ENCODE measurements at places on chromosomes 1 and 21.

DNA sequence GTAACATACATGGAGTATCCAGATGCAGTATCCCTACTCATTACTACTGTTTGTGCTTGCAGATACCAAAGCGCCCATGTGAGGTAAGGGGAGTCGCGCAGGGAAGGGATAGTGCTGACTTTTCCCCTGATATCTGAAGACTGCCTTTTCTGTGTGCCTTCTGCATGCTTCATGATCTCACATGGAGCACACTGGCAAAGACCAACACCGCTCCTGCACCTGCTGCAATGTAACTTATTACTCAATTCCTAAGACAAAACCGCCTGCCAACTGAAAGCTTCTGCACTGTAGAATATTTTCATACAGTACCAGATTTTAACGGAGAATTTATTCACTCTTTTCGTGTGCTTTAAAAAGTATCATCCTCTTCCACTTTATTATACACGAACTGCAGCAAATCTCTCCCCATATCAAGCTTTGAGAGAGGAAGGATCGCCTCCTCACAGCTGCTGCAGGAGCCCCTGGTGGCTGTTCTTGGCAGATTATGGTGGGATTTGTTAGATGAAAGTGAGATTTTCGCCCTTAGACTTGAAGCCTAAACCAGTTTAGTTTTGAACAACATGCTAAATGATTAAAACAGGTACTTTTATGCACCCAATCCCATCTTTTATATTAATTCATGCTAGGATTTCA is 99.1 kb downstream of the PTPN14 start:
- no peak for DNase-seq

DNA sequence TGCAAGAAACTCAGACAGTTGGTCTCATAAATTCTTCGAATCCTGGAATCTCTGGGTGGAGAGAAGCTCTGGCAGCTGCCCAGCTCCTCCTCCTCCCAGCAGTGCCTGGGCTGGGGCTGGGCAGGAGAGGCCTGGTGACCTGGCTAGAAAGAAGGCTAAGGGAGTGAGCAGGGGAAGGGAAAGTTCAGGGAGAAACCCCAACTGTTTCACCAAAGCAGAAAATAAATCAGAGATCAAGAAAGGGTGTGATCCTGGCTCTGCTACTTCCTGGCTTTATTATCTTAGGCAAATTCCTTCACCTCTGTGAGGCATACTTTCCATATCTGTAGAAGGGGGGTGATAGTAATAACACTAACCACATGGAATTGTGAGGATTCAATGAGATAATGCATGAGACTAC is 8.8 kb upstream of the COL16A1 start:
- no peak for DNase-seq

DNA sequence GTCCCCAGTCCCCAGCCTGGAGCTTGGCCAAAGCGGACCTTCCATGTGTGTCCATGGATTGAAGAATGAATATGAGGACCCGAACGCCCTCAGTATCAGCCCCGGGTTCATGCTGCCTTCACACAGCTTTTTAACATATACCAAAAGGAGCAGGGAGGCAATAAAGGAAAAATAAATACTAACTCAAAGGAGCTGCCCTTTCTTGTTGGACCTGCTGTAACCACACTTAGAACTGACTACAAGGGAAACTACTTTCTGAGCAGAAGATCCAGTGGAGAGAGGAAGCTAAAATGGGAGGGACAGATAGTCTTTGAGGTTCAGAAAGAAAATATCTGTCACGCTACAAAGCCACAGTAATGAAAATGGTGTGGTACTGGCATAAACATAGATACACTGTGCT is 48.6 kb downstream of the CNN3 start:
- no peak for DNase-seq

- no peak for DNase-seq
Observed at GRCh38 chr1:153985941-153986761, at the start of gene RAB13. RAB13 (minus strand) TSS chr1:153986339; CDS start chr1:153986236, 103 bp downstream.

- no peak for DNase-seq
Observed at GRCh38 chr21:36744560-36745231, 45.8 kb downstream of the SIM2 start.

- DNase-seq: peak; percentile 37
Observed at GRCh38 chr1:37434292-37435225, 39.8 kb upstream of the ZC3H12A start.

- DNase-seq: no peak
Observed at GRCh38 chr21:34930971-34931370, 118.1 kb downstream of the RUNX1 start.

DNA sequence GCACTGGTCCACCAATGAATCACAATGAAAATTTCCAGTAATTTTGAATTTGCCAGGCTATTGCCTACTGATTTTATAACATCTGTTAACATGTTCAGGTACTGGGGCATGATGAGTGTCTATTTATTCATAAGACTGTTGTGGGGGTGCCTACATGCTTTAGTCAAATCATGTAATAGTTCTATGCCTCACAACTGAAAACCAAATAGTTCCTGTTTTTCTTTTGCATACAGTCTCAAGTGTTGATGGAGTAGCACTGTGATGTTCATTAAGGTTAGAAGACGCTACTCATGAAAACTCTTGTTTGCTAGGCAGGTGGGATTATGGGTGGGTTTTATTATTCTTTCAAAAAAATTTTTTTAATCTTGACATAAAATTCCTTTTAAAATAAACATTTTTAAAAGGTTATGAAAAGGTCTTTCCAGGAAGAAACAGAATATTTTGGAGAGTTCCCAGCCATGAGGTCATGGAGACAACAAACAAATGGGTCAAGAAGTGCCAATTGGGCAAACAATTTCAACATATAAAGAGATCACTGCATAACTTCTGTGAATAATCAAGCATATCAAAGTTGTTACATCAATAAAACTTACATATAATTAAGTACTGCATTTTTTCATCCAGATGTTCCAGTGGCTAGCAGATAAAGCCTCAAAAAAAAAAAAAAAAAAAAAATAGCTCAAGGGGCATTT is 40.2 kb upstream of the NHLH2 start:
- DNase-seq: no peak

DNA sequence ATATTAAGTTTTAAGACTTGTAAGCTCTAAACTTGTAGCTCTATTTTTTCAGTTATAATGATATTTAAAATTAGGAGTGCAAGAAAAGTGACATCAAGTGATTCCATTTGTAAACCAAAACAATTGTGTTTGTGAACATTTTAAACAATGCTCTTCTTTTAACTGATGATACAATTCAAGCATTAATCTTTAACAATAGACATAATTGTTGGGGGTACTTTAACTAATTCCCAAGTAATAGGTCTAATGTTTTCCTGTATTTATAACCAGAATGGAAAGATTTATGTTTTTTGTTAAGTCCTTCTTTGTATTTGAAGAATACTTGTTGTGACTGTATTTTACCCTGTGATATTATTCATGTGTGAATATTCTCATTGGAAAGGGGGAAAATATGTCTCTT is 6.8 kb downstream of the ATG4C start:
- DNase-seq: no peak

DNA sequence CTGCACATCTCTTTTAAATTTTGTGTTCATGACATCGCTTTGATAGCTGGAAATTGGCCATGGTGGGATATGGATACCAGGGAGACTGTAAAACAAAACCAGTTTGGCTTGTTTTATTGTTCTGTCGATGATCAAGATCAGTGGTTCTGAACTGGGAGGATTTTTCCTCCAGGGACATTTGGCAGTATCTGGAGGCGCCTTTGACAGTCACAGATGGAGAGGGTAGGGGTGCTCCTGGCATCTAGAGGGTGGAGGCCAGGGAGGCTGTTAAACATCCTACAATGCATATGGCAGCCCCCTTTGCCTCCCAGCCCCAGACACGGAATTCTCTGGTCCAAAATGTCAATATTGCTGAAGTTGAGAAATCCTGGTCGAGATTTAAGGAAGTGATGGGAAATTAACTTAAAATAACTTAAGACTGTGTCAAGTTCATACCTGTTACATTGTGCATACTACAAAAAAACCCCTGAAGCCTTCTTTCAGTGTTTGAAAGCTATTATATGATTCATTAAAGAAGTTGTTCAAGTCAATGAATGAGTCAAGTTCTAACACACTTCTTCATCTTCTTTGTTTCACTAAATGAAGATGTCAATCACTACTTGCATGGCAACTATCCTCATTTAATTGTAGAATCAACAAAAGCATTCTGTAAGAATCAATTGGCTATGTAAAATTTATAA is 150.9 kb downstream of the KCNJ6 start:
- no peak for DNase-seq

- no peak for DNase-seq
Observed at GRCh38 chr1:110951161-110951560, 12.6 kb downstream of the LRIF1 start.

GRCh38 chr1:150955280-150955679 is 19.4 kb downstream of the CERS2 start:
- no peak for DNase-seq

- no peak for DNase-seq
Observed at GRCh38 chr1:55428944-55429931, 214.1 kb upstream of the USP24 start.

GRCh38 chr1:231421546-231421970 is 529 bp downstream of the EGLN1 start:
- DNase-seq: peak; percentile 50

- DNase-seq: no peak
Observed at GRCh38 chr1:2019172-2019543, at the start of gene GABRD. GABRD (plus strand) TSS chr1:2019345; CDS start chr1:2019424, 79 bp downstream.

DNA sequence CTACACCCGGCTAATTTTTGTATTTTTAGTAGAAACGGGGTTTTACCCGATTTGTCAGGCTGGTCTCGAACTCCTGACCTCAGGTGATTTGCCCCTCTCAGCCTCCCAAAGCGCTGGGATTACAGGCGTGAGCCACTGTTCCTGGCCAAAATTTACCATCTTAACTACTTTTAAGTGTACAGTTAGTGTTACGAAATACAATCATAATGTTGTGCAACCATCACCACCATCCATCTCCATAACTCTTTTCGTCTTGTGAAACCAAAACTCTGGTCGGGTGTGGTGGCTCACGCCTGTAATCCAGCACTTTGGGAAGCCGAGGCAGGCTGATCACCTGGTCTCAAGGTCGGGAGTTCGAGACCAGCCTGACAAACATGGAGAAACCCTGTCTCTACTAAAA is 14.1 kb upstream of the ZBTB40 start:
- no peak for DNase-seq

- no peak for DNase-seq
Observed at GRCh38 chr1:216896146-216896545, 172.9 kb upstream of the ESRRG start.

GRCh38 chr1:92877792-92878191 is 46.0 kb downstream of the RPL5 start:
- no peak for DNase-seq

DNA sequence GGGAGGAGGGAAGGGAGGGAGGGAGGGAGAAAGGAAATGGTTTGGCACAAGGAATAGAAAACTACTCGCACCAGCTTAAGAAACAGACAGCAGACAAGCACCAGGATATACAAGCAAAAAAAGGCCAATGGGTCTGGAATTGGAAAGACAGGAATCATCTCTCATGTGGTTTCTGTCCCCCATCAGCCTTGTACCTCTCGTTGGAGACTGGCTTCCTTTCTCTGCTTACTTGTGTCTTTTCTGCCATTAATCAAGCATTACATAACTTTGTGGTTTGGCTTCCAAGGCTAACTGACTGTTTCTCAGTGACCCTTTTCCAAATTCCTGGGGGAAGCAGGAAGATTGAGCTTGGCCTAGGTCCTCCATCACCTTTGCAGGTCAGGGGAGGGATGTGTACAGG is 11.8 kb upstream of the RALGPS2 start:
- no peak for DNase-seq

- no peak for DNase-seq
Observed at GRCh38 chr1:33436557-33437285, 5.8 kb upstream of the PHC2 start.

DNA sequence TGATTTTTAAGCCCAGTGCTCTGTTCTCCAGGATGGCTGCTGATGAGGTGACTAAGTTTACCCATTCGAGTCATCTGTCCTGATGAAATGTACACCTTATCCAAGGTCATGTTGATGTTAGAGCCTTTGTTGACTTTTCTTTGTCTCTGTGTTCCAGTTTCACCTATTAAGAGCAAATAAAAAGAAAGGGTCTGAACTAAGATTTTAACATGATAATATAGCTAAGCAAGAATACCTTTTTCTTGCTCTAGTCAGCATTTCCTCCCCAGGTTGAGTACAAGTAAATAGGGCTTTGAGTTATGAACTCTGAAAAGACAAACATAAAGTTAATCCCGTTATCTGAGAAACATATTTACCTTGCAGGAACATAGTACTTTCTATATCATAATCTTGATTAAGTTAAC is 52.1 kb upstream of the GPR88 start:
- no peak for DNase-seq

DNA sequence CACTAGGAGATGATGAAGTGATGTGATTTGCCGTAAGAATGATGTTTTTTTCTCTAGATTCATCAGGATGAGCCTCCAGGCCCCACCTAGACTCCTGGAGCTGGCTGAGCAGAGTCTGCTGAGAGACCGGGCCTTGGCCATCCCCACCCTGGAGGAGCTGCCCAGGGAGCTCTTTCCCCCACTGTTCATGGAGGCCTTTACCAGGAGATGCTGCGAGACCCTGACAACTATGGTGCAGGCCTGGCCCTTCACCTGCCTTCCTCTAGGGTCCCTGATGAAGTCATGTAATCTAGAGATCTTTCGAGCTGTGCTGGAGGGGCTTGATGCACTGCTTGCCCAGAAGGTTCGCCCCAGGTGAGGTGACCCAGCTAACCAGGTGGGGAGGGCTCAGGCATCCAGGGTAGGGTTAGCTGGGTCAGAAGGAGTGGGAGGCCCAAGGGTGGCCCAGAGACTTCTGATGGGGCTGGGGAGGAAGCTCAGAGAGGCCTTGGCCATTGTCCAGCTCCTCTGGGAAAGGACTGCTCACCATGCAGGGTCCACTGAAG is 1.3 kb downstream of the PRAMEF12 start:
- no peak for DNase-seq

GRCh38 chr1:21298981-21299391 is 8.7 kb upstream of the ECE1 start:
- no peak for DNase-seq

DNA sequence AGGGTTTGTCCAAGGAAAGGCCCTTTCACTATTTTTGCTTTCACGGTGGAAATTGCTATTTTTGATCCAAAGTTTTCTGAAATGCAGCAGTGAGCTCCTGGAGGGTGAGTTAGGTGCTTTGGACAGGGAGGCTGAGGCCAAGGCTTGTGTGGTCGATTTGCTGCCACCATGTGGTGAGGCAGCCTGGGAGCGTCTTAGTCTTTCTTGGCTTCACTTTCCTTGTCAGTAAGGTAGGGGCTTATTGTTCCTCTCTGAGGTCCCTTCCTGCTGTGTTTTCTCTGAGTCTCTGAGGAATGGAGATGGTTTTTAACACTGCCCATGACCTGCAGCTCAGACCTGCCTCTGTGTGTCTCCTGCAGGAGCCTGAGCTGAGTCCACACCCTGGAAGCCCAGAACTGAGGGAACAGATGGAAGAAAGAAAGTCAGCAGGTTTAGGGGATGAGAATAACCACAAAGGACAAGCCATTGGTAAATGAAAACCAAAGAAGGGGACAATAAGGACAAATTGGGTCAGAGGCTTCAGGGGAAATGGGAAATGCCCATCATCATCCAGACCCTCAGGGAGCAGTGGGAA is 20.1 kb upstream of the S100A10 start:
- no peak for DNase-seq

Measured in central memory CD4-positive, alpha-beta T cell (primary cell).